ENCODE measurements at places on chromosomes 2 and 18.
A peak's percentile ranks its signal among the peaks of the same experiment; 100 is the strongest.

DNA sequence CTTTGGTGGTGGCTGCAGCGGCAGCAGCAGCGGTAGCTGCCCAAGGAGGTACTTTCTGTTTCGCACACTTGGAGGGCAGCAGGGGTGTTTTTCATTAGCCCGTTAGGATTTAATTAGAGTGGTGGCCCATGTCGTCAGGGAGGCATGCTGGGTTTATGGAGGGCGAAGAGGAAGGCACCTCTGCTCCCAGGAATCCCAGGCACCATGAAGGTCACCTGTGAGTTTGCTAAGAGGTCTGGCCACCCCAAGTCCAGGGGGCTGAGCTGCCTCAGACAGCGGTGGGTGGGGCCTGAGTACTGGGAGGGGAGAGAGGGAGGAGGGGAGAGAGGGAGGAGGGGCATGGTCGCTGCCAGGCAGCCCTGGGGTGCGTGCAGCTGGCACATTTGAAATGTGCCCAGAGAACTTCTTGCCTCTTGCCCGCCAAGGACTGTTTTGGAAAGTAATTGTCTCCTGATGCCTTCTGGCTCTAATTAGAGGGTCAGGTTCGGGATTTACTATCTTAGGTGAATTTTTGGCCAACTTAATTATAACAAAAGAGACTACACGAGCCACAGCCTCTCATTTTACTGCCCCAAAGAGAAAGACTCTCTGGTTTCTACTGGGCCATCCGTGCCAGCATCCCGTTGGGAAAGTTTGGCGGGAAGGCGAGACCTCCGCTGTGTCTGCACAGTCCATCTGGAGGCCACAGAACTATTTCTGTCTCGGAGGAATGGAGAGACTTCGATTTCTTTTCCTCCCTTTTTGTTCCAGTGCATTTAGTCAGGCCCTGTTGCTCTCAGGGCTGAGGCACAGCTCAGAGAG, 62.0 kb downstream of the GLI2 start:
- H3K4me3 ChIP-seq = no peak overlapping the region
- DNase-seq = no peak
- no peaks in the 10 kb centered on the region for H3K4me1 ChIP-seq
- no peaks in the 10 kb centered on the region for H3K27me3 ChIP-seq
- H3K36me3 ChIP-seq = no peaks in the 10 kb centered on the region
- H3K27ac ChIP-seq = no peak overlapping the region

- no peak overlapping the region for H3K4me3 ChIP-seq
- no peaks in the 10 kb centered on the region for H3K27me3 ChIP-seq
- DNase-seq = no peak
- H3K36me3 ChIP-seq = no peaks in the 10 kb centered on the region
- no peaks in the 10 kb centered on the region for H3K4me1 ChIP-seq
Measured at GRCh38 chr18:78458356-78458755, 521.3 kb upstream of the SALL3 start.

GRCh38 chr2:113263546-113263945, 15.2 kb downstream of the PAX8 start:
- peaks cover 94% of the 10 kb centered on the region for H3K4me1 ChIP-seq
- H3K27me3 ChIP-seq = no peaks in the 10 kb centered on the region
- H3K36me3 ChIP-seq = peaks cover 23% of the 10 kb centered on the region
- peak overlapping the region; percentile 51 for H3K27ac ChIP-seq

DNA sequence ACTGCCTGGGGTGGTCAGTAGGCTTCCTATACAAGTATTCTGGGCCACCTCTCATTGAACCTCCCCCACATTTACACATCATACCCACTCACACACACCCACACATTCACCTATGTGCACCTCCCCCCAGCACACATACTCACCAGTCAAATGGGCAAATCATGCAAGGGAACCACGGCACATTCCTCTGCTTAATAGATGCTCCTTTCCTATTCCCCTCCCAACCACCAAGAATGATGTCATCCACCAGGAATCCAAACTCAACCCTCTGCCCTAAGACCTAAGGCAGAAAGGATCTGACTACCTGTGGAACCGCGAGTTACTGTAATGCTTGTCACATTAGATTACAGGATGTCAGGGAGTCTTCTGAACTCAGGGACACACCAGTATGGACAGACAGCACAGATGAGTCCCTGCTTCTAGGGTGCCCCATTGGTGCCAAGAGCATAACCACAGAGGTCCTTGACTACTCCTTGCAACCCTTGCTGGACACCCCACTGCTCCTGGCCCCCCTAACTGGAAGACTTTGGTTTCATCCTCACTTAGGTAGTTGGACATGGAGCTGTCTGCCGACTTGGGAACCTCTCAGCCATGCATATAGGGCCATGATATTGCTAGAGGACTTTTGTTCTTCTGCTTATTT, 21.5 kb upstream of the CAB39 start:
- no peak overlapping the region for H3K4me3 ChIP-seq
- peak; percentile 42 for DNase-seq
- H3K27me3 ChIP-seq = no peaks in the 10 kb centered on the region
- peaks cover 25% of the 10 kb centered on the region for H3K4me1 ChIP-seq
- H3K27ac ChIP-seq = no peak overlapping the region
- H3K36me3 ChIP-seq = no peaks in the 10 kb centered on the region

GRCh38 chr18:35964319-35964718, 8.2 kb upstream of the RMP24 start:
- no peak for DNase-seq
- H3K4me1 ChIP-seq = no peaks in the 10 kb centered on the region
- H3K36me3 ChIP-seq = no peaks in the 10 kb centered on the region
- no peak overlapping the region for H3K4me3 ChIP-seq
- no peak overlapping the region for H3K27ac ChIP-seq

GRCh38 chr2:159080641-159081040, 112.2 kb downstream of the TANC1 start:
- no peak overlapping the region for H3K4me3 ChIP-seq
- H3K4me1 ChIP-seq = peaks cover 32% of the 10 kb centered on the region
- DNase-seq = peak; percentile 94
- H3K36me3 ChIP-seq = no peaks in the 10 kb centered on the region
- H3K27me3 ChIP-seq = no peaks in the 10 kb centered on the region

GRCh38 chr2:177396703-177397460, 4.3 kb downstream of the AGPS start:
- no peaks in the 10 kb centered on the region for H3K27me3 ChIP-seq
- H3K4me3 ChIP-seq = no peak overlapping the region
- H3K4me1 ChIP-seq = peaks cover 16% of the 10 kb centered on the region

DNA sequence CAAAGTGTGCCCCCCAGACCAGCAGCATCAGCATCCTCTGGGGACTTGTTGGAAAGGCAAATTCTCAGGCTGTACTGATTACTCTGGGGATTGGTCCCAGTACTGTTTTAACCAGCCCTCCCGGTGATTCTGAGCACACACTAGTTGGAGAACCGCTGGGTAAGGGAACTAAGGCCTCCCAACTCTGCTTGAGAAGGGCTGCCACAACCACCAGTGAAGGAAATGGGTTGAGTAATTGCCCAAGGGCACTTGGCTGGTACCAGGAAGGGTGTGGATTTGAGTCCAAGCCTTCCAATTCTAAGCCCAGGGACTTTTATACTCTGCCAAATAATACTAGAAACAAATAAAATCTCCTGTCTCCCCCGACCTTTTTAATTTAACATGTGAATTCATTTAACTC, 219.9 kb downstream of the SETBP1 start:
- no peaks in the 10 kb centered on the region for H3K4me1 ChIP-seq
- H3K27ac ChIP-seq = no peak overlapping the region
- no peaks in the 10 kb centered on the region for H3K36me3 ChIP-seq

GRCh38 chr18:21386523-21387240, 144.7 kb downstream of the GREB1L start:
- H3K4me3 ChIP-seq = no peak overlapping the region
- no peak for DNase-seq
- H3K27ac ChIP-seq = no peak overlapping the region
- H3K36me3 ChIP-seq = no peaks in the 10 kb centered on the region
- H3K27me3 ChIP-seq = no peaks in the 10 kb centered on the region
- no peaks in the 10 kb centered on the region for H3K4me1 ChIP-seq

DNA sequence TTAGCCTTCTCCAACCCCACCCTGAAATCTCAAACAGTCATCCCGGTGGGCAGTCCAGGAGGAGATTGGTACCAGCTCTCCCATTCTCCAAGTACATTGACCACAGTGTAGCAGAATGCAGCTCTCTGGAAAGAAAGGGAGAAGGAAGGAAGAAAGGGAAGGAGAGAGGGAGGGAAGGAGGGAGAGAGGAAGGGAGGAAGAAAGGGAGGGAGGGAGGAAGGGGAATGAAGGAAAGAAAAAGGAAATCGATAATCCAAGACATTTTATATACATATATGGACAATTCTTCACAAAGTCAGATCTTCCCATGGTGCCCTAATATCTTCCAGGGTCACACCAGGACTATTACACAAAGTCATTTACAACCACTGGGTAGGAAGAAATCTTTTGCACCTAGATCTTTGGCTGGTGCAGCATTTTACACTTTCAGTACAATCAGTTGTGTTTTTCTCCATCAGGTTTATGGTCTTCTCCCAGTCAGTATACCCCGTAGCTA, 58.8 kb downstream of the ARHGEF33 start:
- H3K27me3 ChIP-seq = no peaks in the 10 kb centered on the region
- no peak overlapping the region for H3K4me3 ChIP-seq
- DNase-seq = no peak

- no peak overlapping the region for H3K27ac ChIP-seq
- H3K4me3 ChIP-seq = no peak overlapping the region
- no peaks in the 10 kb centered on the region for H3K27me3 ChIP-seq
- no peaks in the 10 kb centered on the region for H3K36me3 ChIP-seq
- no peaks in the 10 kb centered on the region for H3K4me1 ChIP-seq
Measured at GRCh38 chr2:198628596-198628995, 824.2 kb downstream of the PLCL1 start.

DNA sequence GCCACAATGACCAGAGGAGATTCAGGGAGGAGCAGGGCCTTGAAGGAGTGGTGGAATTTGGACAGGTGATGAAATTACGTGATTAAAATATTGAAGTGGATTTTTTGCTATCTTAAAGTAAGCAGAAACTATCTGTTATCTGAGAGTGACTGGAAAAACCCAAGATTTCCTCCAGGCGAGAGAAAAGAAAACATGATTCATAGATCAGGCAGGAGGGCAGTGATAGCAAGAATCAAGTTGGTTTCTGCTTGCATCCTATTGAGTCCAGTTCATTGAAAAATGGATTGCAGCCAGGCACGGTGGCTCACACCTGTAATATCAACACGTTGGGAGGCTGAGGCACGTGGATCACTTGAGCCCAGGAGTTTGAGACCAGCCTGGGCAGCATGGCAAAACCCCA, 127.8 kb downstream of the NXPH2 start:
- H3K27me3 ChIP-seq = no peaks in the 10 kb centered on the region
- no peaks in the 10 kb centered on the region for H3K4me1 ChIP-seq
- DNase-seq = no peak
- H3K36me3 ChIP-seq = no peaks in the 10 kb centered on the region
- H3K4me3 ChIP-seq = no peak overlapping the region

DNA sequence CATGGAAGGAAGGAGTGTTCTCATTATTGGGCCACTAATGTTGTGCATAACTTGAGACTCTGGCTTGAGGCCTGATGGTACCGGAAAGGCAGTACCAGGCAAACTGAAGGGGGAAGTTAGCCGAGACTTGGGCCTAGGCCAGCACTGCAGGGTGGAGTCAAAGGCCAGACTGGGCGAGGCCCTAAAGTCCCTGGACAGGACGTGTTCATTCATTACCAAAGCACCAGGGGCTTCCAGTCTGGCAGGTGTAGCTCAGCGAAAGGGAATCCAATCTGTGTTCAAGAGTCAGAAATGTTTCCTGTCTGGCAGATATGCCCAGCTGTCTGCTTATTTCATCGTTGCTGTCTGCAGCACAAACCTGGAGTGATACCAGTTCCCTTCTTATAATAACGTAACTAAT, 4.7 kb upstream of the ITSN2 start:
- no peak overlapping the region for H3K4me3 ChIP-seq
- H3K27ac ChIP-seq = peak overlapping the region; percentile 76
- peak; percentile 89 for DNase-seq
- H3K36me3 ChIP-seq = no peaks in the 10 kb centered on the region
- peaks cover 13% of the 10 kb centered on the region for H3K4me1 ChIP-seq

GRCh38 chr18:58314284-58314683, 270.3 kb downstream of the NEDD4L start:
- H3K27me3 ChIP-seq = no peaks in the 10 kb centered on the region
- no peaks in the 10 kb centered on the region for H3K36me3 ChIP-seq
- no peak overlapping the region for H3K4me3 ChIP-seq
- H3K27ac ChIP-seq = peak overlapping the region; percentile 52
- peaks cover 67% of the 10 kb centered on the region for H3K4me1 ChIP-seq

GRCh38 chr18:23853448-23854195, 160.9 kb upstream of the TTC39C start:
- H3K4me3 ChIP-seq = no peak overlapping the region
- no peaks in the 10 kb centered on the region for H3K36me3 ChIP-seq
- H3K27me3 ChIP-seq = no peaks in the 10 kb centered on the region
- no peaks in the 10 kb centered on the region for H3K4me1 ChIP-seq
- H3K27ac ChIP-seq = no peak overlapping the region
- DNase-seq = no peak

DNA sequence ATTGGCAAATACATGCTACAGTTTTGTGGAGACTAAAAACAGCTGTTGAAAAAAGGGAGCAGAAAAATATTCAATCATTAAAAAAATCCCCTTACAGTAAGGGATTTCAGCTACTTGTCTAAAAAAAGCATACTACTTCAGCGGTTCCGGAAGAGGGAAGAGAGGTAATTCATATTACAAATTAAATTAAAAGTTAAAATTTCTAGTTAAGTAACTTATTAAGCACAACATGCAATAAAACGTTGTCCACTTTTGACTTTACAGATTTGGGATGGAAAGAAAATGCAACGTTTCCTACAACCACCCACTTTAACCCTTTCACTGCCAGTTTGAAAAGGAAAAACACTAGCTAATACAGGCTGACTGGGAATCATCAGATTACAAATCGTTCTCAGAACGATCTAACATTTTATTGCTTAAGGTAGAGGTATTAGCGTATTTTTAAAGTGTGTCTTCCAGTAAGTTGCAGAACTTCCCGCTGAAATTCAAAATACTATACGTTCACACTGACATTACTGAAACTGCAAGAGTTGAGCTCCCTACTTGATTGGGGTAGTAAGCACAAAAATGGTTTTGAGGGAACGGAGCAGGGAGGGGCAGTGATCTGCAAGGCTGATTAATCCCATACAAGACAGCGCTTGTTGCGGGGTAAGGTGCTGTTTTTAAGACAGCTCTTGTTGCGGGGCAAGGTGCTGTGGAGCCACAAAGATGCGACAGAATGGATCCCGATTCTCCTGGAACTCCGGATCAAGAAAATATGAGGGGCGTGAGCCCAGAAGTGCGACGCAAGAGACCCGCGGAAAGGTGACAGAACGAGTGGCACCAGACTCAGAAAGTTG, 743 bp downstream of the HADHA start:
- no peak for DNase-seq
- peak overlapping the region; percentile 93 for H3K4me3 ChIP-seq
- H3K27me3 ChIP-seq = no peaks in the 10 kb centered on the region

- H3K36me3 ChIP-seq = no peaks in the 10 kb centered on the region
- no peak overlapping the region for H3K27ac ChIP-seq
- no peaks in the 10 kb centered on the region for H3K27me3 ChIP-seq
- H3K4me3 ChIP-seq = no peak overlapping the region
Measured at GRCh38 chr18:75154259-75154658, 54.7 kb downstream of the PTGR3 start.

- H3K4me1 ChIP-seq = peaks cover 10% of the 10 kb centered on the region
- no peaks in the 10 kb centered on the region for H3K27me3 ChIP-seq
- no peak overlapping the region for H3K27ac ChIP-seq
- no peak overlapping the region for H3K4me3 ChIP-seq
Measured at GRCh38 chr2:107810734-107811133, 16.0 kb upstream of the RGPD4 start.

GRCh38 chr18:70250781-70251180, 38.1 kb upstream of the SOCS6 start:
- no peaks in the 10 kb centered on the region for H3K36me3 ChIP-seq
- no peaks in the 10 kb centered on the region for H3K27me3 ChIP-seq
- H3K27ac ChIP-seq = no peak overlapping the region
- no peaks in the 10 kb centered on the region for H3K4me1 ChIP-seq
- no peak overlapping the region for H3K4me3 ChIP-seq

Data from thyroid gland (tissue), 4 donors.